ENCODE measurements at places on chromosomes 11 and 22.

DNA sequence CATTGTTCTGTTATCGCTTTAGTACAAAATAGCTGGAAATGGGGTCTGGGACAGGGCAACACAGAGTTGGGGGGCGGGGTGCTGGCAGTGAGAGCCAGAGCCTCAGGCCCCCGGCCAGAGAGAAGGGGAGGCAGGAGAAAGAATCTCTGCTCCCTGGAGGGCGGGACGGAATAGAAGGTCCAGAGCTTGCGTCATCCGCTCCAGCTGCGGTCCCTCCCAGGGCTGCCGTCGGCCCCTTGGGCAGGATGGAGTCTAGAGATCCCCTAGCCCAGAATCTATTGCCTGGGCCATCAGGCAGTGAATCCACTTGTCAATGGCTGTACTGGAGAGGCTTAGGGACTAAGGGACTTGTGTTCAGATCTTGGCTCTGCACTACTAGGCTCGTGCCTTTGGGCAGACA is 5.0 kb downstream of the TP53I11 start:
- no peak for DNase-seq

DNA sequence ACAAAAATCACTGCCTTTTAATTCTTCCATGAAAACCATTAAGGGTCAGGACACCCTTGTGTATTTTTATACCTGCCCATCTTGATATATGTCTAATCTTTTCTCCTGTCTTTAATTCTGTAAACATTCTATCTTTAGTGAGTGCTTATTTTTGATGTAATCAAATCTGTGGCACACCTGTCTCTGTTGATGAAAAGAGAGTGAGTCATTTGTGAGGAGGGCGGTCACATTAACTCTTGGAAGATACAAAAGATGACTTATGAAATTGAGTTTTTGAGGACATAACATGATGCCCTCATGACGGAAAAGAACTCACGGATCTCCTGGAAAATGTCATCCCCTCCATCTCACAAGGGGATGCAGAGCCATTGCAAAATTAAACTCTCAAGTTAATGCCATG is 206.5 kb upstream of the PGR start:
- DNase-seq = no peak

GRCh38 chr11:104254347-104254746 is 90.4 kb upstream of the PDGFD start:
- no peak for DNase-seq

DNA sequence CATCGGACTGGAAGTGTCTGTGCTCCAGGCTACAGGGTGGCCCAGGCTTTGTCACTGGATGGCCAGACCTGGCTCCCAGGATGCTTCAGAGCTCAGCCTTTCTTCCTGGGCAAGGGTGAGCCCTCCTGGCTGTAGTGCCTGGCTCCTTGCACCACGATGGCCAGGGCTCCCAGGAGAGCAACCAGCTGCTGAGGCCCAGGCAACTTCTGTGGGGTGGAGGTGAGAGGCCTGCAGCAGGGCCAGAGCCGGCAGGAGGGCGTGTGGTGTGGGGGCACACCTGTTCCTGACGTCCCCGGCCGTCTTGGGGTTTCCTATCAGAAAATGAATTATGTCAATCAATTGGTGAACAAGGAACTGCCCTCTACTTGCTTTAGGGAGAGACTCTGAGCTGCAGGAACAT is 82.1 kb downstream of the DHCR7 start:
- DNase-seq = no peak

DNA sequence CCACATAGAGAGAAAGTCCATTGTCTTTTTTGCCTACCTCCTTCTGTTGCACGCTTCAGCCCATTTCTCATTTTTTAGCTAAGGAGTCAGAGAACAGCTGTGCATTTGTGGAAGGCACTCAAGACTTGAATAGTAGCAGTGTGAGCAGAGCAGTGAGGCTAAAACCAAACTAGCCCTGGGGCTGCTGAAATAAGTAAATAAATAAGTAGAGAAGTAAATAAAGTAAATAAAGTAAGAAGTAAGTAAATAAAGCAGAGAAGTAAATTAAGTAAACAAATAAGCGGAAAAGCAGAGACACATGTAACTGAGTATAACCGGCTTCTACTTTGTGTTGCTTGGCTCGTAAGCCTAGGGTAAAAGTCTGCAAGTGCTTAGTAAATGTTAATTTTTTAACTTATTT is 2.4 kb upstream of the OR52L1 start:
- DNase-seq = no peak

GRCh38 chr22:46009730-46010129 is 32.8 kb upstream of the WNT7B start:
- no peak for DNase-seq

GRCh38 chr22:27982106-27982505 is 63.0 kb upstream of the PITPNB start:
- DNase-seq = no peak
